ENCODE measurements at places on chromosomes 11 and 22.

GRCh38 chr11:282171-282570, 4.0 kb downstream of the NLRP6 start:
- no peak for DNase-seq

DNA sequence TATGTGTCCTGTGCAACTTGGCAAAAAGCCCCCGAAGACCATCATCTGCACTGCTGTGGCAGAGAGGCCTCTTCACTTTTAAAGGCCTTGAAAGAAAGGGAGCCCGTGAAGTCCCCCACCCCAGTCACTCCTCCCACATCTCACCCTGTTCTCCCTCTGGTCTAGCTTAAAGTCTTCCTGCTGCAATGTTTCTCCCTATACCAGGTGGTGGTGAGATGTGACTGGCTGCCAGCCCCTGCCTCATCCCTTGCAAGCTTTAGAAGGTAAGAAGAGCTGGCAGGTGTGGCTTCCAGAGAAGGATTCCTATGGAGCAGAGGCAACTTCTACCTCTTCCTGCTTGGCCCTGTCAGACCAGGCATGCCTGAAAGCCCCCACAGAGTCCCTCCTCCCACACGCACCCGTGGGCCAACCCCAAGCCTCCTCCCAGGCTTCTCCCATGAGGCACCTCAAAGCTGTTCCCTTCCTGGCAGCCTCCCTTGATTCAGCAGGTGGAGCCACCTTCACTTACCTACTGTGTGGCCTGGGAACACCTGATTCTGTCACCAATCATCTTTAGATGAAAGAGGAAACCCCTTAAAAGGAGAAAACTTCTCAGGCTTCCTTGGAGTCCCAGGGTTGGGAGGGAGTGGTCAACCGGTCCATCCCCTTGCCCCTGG, 4.0 kb upstream of the TRIM29 start:
- DNase-seq, result no peak

- DNase-seq, result no peak
Observed at GRCh38 chr11:131598305-131598704, 227.9 kb downstream of the NTM start.

DNA sequence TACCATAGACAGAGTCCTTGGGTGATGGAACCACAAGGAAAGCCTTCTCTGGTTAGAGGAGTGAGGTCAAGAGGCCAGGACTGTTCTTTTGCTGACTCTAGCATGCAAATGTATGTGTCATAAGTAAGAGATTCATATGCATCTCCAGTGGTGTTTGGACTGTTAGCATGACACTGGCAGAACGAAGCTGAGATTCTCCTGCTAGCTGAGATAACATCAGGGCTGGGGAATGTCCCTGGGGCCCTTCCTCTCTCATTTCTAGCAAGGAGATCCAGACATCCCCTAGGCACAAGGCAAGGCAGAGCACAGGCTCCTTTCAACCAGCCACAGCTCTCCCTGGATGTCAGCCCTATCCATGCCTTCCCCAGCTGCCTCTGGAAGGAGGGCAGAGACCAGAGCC, 711.3 kb downstream of the OPCML start:
- no peak for DNase-seq

DNA sequence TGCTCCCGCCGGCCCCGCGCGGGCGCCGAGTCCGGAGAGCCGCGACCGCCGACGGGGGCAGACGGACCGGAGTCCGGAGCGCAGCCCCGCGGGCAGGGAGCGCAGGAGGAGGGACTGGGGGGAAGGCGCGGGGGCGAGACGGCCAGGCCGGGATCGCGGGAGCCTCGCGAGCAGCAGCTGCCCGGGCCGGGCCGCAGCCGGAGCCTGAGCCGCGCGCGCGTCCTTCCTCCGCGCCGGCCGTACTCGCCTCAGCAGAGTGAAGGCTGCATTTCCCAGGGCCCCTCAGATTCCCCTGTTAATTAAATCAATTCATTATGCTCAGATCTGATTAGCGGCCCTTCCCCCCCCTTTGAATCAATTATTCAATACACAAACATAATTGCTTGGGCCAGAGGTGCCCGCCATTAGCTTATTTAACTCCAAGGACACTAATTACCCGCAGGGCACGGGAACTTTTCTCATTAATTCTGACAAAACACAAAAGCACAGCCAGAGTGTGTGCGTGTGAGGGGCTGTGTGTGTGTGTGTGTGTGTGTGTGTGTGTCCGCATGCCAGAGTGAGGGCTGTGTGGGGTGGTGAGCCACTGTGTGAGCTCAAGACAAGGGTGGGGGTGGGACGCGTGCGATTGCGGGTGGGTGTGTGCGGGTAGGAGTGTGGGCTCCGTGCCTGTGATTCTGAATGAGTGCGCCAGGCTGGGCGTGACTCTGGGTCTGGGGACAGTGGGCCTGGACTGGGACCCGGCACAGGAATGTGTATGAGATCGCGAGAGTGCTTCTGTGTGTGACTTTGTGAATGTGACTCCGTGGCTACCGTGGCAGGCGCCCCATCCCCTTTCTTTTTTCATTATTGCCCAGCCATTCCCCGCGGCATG, 5.1 kb upstream of the LMO1 start:
- DNase-seq, result no peak

DNA sequence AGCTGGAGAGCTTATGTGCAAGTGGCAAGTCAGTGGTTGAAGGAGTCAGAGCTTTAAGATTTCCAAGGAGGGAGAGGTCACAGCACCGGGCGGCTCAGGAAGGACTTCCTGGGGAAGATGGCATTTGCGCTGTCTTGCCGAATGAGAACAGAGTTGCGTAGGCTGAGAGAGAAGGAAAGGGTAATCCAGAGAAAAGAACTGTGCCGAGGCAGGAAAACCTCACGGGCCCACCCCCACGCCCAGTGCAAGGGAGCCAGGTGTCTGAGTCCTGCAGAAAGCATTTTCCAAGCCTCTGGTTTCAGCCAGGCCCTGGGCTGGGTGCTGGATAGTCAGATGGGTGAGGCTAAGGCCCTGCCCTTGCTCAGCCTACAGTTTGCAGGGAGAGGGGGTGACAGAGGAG, 3.2 kb upstream of the AP1B1 start:
- DNase-seq, result no peak

DNA sequence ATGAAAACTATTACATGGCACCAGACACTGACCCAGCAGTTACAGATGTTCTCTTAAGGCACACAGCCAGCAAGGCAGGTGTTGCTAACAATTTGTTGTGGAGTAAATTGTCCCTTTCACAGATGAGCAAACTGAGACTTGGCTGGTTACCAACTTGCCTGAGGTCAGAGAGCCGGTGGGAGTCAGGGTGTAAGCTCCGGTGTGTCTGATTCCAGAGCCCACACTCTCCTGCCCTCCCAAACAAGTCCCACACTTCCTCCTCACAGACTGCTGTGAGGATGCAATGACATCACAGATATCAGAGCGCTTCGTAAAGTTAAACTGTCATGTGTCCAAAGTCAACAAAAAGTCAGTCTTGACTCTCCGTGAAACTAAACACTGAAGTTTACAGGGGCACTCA, 12.5 kb downstream of the GDPD5 start:
- no peak for DNase-seq

GRCh38 chr11:65277631-65278277, 16.0 kb downstream of the POLA2 start:
- DNase-seq, result no peak

DNA sequence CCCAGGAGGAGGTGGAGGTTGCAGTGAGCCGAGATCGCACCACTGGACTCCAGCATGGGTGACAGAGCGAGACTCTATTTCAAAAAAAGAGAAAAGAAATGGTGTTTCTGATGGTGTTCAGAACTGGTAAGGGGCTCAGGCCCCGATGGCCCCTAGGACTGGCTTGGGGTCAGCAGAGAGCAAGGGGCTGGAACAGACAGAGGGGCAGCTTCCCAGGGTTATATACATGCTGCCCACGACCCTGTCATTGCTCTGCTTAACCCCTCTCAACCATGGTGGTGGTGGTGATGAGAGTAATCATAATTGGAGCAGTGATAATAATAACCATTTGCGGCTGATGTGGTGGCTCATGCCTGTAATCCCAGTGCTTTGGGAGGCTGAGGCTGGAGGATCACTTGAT, 79.4 kb downstream of the CEP164 start:
- no peak for DNase-seq

DNA sequence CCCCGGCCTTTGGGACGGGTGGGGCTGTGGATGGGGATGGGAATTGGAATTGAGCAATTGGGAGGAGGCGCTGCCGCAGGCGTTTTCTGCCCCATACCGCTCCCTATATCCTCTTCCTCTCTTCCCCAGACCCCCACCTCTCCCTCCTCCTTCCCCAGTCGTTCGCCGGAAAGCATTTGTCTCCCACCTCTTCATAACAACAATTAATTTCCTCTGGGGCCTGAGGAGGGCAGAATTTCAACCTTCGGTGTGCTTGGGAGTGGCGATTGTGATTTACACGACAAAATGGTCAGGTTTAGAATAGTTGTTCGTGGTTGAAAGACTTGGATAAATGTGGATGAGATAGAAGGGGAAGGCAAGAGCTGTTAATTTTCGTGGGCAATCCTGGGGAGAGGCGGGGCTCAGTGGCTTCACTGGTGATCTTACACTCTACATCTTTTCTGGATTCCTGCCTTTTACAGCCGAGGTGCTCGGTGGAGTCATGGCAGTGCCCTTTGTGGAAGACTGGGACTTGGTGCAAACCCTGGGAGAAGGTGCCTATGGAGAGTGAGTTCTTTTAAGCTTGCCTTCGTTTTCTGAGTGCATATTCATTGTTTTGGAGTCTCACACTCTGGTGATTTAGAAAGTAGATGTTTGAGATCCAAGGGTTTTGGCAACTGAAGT, 1.5 kb downstream of the CHEK1 start:
- no peak for DNase-seq

- no peak for DNase-seq
Observed at GRCh38 chr11:61626580-61627380, 45.9 kb upstream of the SYT7 start.

DNA sequence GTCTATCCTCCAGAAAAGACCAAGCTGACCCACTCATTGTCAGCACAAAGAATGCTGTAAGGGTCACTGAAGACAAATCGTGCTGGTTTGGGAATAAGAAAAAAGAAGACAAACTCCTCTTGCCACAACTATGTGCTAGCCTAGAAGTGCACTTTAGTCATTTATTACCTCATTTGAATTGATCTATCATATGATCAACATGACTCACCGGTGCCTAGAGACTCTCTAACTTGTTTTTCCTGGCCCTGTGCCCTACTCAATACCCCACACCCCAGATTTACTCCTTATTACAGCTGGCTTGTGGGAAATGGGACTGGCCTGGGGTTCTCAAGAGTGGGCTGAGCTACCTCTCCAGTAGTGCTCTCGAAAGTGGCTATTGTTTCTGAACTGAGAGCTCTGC, 35.9 kb upstream of the HORMAD2 start:
- DNase-seq, result no peak

DNA sequence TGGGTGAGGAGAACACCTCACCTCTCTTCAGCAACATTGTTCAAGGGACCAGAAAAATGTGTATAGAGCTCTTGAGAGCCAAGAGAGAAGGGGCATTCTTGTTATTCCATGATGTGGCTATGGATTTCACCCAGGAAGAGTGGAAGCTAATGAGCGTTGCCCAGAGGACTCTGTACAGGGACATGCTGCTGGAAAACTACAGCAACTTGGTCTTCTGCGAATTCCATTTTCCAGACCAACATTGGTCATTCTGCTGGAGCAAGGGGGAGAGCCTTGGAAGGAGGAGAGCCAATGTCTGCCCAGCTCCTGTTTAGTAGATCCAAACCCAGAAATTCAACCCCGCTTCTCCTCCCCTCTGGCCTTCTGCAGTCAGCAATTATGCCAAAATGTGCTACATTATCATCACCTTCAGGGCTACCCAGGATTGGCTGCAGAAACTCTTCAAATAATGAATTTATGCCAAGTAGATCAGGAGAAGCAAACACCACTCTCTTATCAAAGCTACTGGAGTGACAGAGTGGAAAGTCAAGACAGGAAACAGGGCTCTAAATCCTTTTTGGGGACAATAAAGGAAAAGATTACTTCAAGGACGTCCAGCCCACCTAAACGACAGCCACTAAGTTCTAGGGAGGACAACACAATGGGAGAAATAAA, 707.5 kb upstream of the LUZP2 start:
- DNase-seq, result no peak

GRCh38 chr11:55697817-55698216, 35.8 kb downstream of the OR4C6 start:
- DNase-seq, result no peak

DNA sequence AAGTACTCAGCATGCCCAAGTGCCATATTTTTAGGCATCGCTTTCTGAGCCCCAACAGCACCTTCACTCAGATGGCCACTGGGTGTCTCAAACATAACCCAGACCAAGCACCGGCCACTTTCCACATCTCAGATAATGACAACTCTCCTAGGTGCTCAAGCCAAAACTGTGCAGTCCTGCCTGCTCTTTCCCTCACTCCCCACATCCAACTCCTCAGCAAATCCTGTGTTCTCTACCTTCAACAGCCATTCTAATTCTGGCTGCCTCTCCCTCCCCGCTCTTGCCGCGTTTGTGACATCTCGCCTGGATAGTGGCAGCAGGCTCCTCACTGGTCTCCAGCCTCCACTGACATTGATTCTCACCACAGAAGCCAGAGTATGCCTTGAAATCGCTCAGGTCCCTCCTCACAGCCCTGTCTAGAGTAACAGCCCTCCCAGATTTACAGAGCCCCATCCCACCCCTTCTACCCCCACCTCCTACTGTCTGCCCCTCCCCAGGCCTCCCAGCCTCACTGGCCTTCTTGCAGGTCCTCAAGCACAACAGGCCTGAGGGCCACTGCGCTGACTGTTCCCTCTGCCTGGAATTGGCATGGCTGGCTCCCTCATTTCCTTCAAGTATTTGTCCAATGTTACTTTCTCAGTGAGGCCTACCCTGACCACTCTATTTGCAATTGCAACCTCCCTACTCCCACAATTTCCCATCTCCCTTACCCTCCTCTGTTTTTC, 1.3 kb upstream of the PHETA2 start:
- no peak for DNase-seq

DNA sequence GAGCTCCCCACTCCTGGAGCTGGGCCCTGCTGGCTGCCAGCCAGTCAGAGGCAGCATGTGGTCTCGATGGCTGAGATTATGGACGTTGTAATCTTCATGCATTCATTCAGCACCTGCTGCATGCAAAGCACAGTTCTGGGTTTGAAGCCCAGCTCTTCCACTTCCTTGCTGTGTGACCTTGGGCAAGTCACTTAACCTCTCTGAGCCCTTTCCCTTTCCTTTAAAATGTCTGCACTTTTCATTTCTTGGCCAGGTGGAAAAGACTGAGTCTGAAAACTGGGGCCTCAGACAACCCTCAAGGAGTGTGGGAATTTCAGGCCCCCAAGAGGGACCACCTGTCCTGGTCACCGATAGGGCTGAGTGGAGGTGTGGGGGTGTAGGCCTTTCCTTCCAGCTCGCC, 24.6 kb upstream of the MYEOV start:
- no peak for DNase-seq

DNA sequence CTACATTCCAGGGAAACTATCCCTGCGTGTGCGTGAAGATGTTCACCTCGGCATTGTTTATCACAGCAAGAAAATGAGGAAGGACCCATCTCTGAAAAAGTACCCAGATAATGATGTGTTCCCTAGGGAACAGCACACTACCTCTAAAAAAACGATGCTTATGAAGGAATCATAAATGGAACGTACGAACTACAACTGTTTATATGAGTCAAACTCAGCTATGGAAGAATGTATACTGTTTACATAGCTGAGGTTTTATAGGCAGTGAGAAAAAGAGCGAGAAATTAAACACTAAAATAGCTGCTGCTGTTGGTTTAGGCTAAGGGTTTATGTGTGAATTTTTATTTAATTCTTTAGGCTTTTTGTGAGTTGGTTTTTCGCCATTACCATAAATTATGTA, 48.9 kb downstream of the APOL1 start:
- no peak for DNase-seq

- no peak for DNase-seq
Observed at GRCh38 chr11:132452616-132453015, 1079.7 kb downstream of the OPCML start.

- DNase-seq, result no peak
Observed at GRCh38 chr11:48001438-48002021, 21.2 kb downstream of the PTPRJ start.

- no peak for DNase-seq
Observed at GRCh38 chr11:13166036-13166435, 111.6 kb upstream of the BMAL1 start.

Data from omental fat pad (tissue), 4 donors.